ENCODE measurements at places on chromosomes 2 and 18.

GRCh38 chr2:2892378-2892777, 485.2 kb downstream of the EIPR1 start:
- DNase-seq: no peak

DNA sequence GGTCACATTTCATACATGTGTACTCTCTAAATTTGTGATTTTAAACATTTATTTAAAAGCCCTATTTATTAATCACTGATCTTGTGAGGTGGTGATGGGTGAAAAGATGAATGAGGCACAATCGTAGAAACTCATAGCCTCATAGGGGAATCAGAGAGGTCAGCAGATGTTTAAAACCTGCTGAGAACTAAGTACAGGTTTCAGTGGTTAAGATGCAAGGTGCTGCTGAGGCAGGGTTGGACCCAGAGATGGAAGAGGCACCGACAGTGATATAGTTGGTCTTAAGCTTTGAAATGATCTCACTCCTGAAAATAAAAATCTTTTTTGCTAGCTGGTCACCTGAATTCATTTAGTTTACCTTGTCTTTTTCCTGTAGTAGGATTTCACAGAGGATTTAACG, 49.6 kb downstream of the LINC00305 start:
- DNase-seq: no peak

DNA sequence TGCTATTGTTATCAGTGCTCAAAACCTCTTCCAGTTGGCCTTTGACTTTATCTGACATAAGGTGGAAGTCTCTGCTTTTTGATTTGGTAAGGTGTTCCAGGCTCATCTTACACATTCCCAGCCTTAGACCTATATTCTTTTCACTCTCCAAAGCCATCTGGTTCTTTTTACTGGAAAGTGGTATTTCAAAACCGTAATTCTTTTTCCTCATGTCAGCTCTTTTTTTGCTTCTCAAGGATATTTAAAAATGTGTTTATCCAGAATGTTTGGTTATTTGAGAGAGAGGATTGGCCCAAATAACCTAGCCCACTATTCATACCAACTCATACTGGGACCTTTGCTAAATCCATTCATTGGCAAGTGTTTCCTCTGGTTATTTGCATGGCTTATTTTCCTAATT, 411.2 kb upstream of the PIK3C3 start:
- DNase-seq: no peak

DNA sequence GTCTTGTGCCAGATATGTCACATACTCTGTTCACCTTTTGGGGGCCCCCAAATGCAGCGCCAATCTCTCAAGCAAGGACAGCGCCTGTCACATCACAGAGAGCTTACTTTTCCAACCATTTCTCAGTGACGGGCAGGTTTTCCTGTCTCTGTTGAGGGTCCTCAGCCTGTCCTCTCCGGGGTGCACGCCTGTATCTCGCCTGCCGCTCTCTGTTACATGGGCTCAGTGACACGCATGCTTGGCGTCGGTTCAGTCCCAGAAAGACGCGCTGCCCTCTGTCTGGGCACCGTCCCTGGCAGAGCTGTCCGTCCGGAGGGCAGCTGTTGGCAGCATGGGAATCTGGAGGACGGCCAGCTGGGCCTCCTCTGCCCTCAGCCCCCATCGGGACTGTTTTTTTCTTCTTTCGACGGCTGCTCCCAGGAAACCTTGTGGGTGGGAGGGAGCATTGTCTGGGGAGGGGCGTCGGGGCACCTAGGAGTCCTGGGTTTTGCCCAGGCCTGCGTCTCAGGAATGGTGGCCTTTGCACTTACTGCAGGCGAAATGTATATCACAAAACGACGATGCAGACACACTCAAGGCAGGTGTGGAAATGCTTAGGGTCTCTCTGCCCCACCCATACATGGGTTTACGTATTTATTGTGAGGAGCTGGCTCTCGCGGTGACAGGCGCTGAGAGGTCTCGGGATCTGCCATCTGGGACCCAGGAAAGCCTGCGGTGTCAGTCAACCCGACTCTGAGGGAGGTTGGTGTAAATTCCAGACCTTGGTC, 30.9 kb downstream of the RTP5 start:
- no peak for DNase-seq

DNA sequence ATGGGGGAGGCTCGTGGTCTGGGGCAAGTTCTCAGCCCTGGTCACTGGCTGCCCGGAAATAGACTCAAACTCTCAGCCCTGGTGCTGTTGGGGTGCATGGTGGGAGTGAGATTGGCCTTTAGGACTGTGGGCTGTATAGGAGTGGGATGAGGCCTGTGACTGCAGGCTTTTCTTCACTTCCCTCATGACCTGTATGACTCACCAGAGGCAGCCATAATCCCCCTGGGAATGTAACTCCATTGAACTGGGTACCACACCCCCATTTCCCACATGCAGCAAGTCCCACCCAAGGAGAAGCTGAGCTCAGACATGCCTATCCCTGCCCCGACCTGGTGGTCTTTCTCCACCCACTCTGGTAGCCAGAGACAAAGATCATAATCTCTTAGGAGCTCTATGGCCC, 177.7 kb upstream of the OSR1 start:
- DNase-seq: no peak
